ENCODE measurements at places on chromosomes 6 and 20.
A peak's percentile ranks its signal among the peaks of the same experiment; 100 is the strongest.

DNA sequence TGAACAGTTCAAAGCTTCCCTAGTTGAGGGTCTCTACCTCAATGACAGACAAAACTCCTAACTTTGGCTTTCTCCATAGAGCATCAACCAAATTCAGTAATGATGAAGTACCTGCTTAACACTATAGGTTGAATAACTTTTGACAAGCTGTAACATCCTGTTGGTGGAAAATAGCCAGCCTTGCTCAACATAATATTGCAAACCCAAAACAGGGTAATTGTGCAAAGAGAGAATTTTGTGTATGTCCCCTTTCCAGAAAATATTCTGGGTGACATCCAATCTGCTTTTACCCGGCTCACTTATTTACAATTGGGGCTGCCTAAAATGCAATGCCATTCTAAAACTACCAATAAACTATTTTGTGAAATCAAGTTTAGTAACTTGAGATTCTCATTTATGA is 72.8 kb downstream of the ATXN1 start:
- no peak for DNase-seq

GRCh38 chr20:16612706-16613105 is 39.5 kb upstream of the KIF16B start:
- DNase-seq, result no peak

DNA sequence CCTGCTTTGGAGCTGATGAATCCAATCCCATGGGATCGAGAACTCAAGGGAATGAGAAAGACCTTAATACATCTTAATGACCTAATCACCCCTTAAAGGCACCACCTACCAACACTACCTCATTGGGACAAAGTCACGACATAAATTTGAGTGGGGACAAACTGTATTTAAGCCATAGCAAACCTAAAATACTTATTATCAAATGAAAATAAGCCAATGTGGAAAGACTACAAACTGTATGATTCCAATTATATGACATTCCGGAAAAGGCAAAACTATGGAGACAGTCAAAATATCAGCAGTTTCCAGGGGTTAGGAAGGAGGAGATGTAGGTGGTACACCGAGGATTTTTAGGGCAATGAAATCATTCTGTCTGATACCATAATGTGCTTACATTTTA is 53.3 kb upstream of the NCOA3 start:
- no peak for DNase-seq

DNA sequence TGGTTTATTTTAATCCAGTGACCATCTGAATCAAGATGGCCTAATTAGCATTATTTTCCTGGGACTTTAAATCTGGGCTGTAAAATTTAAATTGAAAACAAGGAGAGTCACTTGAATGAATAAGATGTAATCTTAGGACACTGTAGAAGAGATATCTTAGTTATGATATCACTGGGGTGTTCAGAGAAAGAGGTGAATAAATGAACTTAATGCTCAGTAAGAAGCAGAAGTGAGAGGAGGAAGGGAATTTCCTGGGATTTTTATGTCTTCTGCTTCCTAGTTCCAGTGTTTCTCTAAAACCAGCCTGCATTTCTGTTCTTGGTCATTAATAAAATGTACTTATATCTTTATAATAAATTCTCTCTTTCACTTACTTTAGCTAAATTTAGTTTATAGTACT is 136.8 kb upstream of the PTPRK start:
- DNase-seq, result no peak

DNA sequence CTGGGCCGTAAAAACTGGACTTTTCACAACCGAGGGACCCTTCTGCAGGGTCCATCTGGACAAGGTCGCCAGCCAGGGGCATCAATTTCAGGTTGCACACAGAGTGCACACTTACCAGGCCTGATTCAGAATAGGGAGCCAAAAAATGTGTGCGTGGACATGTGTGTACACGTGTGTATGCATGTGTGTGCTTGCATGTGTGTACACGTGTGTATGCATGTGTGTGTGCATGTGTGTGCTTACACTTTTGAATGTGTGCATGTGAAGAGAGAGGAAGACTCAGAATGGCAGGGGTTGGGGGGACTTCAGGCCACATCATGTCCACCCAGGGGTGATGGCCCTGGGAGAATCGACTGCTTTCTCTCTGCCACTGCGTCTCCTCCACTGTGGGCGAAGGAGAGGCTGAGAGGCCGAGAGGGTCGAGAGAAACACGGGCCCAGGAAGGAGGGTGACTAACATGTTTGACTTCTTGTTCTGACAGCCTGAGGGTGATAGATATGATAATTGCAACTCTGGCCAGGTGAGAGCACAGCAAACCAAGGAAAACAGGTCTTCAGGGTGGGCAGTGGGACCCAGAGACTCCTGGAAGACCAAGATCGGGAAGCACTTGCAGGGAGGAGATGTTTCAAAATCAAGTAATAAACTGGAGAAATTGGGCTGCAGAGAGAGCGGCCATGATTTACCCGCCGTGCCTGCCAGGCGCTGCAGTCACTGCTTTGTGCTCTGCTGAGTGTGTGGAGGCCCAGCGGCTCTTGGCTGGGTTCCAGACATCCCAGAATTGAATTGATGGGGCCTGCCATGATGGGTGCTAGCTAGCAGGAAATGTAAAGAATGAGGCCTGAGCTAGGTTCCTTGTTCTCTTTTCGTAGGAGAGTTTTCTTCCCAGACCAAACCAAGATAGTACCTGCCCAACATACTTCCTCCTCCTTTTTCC is 310.8 kb downstream of the QKI start:
- DNase-seq, result no peak

GRCh38 chr6:35463292-35463691 is 4.9 kb upstream of the RPL10A start:
- no peak for DNase-seq

- DNase-seq, result no peak
Measured at GRCh38 chr6:71997341-71997740, 111.0 kb downstream of the RIMS1 start.

DNA sequence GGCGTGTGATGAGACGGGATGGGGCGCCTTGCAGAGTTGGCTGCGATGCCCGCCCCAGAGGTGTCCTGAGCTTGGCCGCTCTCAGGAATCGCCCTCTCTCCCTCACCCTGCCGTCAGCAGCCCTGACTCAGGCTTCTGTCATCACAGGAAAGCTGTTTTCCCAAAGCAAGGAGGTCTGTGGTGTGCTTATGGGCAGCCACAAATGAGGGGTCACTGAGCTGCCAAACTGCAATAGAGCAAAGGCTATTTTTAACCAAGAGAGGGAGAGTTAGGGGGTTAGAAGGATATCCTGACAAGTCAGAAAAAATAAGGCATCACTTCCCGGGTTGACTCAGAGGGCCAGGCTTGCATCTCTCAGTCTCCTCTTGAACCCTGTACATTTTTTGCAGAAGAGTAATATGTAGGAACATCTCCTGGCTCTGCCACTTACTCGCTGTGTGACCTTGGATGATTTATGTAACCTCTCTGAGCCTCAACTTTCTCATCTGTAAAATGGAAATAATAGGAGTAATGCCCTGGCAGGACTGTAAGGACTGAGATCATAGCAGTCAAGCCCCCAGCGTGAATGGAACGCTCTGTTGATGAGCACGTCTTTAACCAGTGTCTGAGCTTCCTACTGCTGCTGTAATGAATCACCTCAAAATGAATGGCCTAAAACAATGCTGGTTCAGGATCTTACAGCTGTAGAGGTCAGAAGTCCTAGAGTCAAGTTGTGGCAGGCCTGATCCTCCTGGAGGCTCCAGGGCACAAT is 181.9 kb downstream of the NFATC2 start:
- peak; percentile 82 for DNase-seq

- DNase-seq, result no peak
Measured at GRCh38 chr6:157585274-157586087, 204.5 kb downstream of the ZDHHC14 start.

All from smooth muscle cell of the brain vasculature (primary cell).